ENCODE measurements at places on chromosomes 5 and 9.

- DNase-seq: no peak
Measured at GRCh38 chr5:115432691-115433090, 111.9 kb downstream of the FEM1C start.

DNA sequence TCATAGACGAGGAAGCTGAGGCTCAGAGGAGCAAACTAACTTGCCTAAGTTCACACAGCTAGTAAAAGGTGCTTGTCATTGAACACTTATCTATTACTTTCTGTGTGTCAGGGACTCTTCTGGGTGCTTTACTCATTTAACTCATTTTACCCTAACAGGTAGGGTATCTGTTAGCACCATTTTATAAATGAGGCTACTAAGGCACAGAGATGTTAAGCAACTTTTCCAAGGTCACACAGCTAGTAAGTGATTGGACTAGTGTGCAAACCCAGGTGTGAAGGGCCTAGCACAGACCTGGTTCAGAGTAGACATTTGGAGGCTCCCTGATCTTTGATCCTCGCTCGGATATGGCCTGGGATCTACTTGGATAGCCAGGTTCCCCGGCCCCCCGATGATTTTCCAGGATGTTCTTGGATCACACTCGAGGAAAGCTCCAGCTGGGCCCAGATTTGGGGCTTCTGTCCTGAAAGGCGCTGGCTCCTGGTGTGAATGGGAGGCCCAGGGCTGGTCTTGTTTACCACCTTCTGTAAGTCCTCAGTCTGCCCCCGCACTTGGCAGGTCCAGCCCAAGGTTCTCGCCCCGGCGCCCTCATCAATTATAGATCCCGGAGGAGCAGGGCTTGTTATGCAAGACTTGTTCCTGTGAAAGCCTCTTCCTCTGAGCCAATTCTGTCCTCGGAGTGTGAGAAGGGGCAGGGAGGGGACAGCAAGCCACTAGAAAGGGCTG lies 37.5 kb downstream of the GSN start:
- DNase-seq: no peak

DNA sequence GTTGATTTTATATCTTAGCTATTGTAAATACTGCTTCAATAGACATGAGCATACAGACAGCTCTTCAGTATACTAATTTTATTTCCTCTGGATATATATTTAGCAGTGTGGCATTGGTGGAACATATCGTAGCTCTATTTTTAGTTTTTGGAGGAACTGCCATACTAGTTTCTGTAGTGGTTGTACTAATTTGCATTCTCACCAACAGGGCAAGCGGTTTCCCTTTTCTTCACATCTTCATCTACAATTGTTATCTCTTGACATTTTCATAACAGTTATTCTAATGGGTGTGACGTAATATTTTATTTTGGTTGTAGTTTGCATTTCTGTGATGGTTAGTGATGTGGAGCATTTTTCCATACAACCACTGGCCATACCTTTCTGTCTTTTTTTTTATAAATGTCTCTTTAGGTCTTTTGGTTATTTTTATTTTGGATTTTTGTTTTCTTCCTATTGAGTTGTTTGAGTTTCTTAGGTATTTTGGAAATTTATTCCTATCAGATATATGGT lies 32.5 kb downstream of the TAF11L14 start:
- DNase-seq: no peak

- no peak for DNase-seq
Measured at GRCh38 chr5:173497685-173498084, 118.8 kb downstream of the BOD1 start.

GRCh38 chr5:155815248-155815647 lies 511.7 kb upstream of the SGCD start:
- DNase-seq: no peak

DNA sequence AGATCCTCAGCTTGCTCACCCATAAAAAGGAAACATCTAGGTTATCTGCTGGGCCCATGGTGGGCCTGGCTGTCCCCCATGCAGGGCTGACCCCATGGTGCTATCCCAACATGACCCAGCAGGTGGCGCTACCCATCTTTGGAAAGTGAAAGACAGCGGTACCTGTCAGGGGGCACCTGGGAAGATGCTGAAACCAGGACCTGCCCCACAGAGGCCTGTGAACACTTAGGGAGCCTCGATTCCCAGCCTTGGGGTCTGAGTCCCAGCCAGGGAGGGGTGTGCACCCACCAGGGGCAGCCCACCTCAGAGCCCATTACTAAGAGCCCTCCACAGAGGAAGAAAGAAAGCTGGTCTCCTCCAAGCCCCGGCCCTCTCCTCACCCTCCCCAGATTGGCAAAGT lies 46.6 kb upstream of the IPPK start:
- DNase-seq: no peak

DNA sequence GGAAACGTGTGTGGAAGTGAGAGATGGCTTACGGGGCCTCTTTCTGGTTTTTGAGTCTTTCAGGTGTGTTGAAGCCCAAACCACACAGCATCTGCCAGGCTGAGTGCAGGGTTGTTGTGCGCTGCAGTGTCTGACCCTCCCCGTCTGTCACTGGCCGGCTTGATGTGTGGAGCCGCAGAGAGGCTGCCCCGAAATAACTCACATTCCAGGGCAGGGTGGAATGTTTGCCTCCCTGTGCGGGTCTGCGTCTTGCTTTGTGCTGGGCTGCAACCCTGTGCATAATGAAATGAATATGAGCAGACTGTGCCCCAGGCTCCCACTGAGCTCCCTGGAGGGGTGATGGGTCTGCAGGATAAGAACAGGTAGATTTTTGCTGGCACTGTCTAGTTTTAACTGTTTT lies 9.9 kb upstream of the PLEKHG4B start:
- no peak for DNase-seq

GRCh38 chr9:114769624-114770023 lies 36.2 kb downstream of the TNFSF15 start:
- no peak for DNase-seq

DNA sequence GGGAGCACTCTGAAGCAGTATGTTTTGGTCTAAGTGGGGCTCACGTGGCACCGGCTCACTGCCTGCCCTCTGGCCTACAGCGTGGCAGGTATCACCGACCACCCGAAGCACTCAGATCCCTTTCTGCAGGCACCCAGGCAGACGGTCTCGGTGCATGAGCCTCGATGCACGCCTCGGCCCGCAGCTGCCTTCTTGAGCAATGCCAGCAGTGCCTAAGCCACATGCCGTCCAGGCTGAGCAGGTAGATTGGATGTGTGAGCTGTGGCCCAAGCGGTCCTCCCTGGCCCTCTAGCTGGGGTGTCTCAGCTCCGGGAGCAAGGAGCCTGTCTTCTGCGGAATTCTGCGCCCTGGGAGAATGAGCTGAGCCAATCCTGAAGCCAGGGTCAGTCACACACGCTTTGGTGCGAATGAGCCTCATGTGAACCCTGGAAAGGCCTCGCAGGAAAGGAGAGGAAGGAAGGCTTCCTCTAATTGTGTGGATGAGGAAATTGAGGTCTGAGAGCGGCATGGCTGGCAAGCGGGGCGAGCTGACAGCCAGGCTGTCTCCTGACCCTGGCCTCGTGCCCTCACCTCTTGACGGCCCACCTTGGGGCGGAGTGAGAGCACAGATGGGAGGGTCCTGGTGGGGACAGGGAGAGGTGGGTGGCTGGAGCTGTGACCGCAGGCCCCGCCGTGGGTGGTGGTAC lies 14.4 kb downstream of the RXRA start:
- DNase-seq: no peak

GRCh38 chr5:1330847-1331831 lies 13.8 kb downstream of the CLPTM1L start:
- DNase-seq: no peak

DNA sequence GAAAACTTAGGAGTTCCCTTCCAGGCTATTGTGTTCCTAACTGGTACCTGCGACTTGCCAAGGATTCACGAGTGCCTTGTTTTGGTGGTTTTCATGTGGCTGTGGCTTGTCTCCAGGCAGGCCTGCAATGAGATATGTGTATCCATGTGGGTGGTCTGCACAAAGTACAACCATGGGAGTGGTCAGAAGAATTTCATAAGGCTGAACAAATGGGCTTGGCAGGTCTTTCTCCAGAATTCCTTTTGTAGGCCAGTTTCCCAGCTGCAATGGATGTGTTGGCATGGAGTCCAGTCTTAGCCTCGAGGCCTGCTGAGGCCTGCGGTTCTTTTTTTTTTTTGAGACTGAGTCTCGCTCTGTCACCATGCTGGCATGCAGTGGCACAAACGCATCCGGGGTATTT lies 28.8 kb upstream of the MELK start:
- DNase-seq: no peak

DNA sequence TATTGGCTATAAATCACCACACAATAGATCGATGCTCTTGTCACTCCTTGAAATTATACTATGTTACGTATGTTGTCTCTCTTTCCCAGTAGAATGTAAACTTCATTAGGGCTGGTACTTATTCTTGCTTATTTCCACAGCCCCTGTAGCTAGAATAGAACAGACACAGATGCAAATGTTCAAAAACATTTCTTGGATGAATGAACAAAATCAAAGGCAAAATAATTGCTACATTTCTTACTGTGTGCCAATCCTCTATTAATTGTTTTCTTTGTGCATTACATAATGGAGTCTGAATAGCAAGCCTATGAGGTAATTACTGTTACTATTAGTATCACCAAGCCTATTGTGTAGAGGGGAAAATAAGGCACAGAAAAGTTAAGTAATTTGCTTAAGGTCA lies 725 bp upstream of the OR13C2 start:
- no peak for DNase-seq

GRCh38 chr5:154482528-154483449 lies 4.8 kb upstream of the HAND1 start:
- DNase-seq: no peak

GRCh38 chr5:94791829-94792228 lies 173.4 kb downstream of the SLF1 start:
- DNase-seq: no peak

DNA sequence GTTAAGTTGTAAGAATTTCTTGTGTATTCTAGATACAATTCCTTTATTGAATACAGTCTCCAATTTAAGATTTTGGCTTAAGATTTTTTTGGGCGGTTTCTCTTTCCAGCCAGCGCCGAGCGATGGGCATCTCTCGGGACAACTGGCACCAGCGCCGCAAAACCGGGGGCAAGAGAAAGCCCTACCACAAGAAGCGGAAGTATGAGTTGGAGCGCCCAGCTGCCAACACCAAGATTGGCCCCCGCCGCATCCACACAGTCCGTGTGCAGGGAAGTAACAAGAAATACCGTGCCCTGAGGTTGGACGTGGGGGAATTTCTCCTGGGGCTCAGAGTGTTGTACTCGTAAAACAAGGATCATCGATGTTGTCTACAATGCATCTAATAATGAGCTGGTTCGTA lies 278.7 kb upstream of the TARS1 start:
- no peak for DNase-seq

- DNase-seq: no peak
Measured at GRCh38 chr9:107730666-107731065, 241.1 kb upstream of the KLF4 start.

- no peak for DNase-seq
Measured at GRCh38 chr5:83914662-83915418, 194.2 kb upstream of the HAPLN1 start.

DNA sequence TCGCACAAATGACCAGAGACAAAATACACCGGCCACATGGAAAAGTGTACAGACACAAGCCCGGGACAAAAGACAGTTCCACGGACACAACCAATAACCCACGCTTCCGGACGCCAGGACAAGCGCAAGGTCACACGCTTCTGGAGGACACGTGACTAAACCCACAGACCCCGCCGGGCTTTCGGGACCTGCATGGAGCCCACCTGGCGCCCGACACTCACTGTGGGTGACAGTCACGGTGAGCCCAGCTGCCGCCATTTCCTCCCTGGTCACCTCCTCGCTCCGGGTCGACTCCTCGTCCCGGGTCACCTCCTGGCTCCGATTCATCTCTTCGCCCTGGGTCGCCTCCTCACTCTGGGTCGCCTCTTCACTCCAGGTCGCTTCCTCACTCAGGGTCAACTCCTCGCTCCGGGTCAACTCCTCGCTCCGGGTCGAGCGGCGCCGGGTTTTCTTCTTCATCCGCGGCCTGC lies 470 bp downstream of the BAG1 start:
- DNase-seq: no peak

- no peak for DNase-seq
Measured at GRCh38 chr9:126474786-126475485, 138.8 kb upstream of the LMX1B start.

DNA sequence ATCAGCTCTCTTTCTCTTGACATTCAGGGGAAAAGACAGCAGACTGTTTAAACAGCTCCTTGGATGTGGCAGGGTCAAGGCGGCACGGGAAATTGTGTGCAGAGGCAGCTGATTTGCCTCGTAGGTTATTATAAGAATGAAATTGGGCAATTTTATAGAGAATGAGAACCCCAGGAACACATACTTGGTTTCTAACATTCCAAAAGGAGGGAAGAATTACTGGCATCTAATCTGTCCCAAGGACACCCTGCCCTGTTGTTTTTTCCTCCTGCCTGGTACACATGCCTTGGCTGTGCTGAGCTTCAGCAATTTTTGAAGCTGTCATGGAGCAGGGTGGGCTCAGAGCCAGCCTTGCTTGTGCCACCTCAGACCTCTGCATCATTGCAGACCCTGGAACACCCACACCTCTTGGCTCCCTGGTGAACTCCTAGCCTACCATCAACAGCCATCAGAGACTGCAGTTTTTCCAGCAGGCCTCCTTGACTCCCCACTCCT lies 143.6 kb downstream of the BOD1 start:
- no peak for DNase-seq

GRCh38 chr9:16449076-16449730 lies 421.3 kb downstream of the BNC2 start:
- no peak for DNase-seq

- no peak for DNase-seq
Measured at GRCh38 chr5:140342287-140342686, 4.1 kb downstream of the HBEGF start.

DNA sequence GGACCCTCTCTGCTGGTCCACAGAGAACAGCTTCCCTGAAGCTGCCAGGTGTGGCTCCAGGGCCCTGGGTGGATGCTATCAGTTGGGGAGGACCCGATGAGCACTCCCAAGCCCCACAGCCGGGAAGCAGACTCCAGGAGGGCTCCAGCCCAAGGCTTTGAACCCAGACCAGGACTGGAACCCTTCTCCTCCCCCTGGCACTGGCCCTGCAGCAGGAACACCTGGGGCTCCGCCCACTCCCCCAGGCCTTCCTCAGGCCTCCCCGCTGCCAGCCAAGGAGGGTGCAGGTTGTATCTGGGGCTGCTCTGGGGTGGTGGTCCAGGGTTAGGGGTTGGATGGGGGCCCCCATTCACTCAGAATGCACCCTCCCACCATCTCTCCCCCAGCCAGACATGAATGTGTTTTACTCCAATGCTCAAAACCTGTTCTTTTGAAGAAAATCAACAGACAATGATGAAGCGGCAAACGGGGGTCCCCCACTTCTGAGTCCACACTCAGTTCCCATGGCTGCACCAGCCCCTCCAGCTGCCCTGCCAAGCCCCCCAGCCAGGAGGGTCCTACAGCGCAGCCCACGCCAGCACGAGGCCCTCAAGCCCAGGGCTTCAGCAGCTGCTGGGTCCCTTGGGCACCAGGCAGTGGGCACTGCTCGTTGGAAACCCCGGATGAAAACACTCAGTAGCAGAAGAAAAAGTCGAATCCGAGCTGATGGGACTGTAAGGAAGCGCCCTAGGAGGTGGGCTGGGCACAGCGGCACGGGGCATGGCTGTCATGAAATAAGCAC lies 23.2 kb downstream of the CCDC187 start:
- DNase-seq: no peak

Measured in fibroblast of skin of left biceps (primary cell).